Esophagus mucosa (tissue), 1 donor: ENCODE measurements at places on chromosomes 4 and X.

DNA sequence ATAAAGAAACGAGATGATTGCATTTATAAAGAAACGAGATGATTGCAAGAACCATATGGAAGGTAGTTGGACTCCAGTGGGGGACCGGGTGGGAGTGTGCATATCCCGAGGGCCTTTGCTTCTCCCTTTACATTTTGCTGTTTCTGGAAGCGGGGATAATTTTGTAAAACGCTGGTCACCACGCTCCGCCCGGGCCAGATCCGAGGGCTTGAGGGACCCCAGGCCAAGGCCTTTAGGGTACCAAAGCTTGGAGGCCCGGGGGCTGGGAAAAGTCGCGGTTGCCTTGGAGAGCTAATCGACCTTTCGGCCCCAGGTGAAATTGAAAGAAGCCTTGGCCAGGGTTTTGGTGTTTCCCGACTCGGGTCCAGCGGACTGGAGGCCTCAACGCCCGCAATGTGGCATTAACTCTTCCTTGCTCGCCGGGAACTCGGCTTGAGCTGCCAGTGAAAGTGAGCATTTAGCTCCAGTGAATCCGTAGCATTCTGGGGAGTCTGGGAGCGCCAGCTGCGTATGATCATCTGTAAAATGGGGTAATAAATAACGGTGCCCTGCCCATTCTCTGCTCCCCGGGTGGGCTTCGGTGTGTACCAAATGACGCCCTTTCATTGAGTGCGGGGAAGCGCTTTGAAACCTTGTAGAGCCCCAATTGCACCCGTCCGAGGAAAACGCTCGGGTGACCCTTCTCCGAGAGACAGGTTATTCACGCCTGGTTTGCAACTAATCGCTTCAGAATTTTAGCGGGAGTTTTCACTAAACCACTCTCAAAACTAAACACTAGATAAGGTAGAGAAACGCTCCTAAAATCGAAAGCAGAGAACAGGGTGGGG is 4.5 kb downstream of the NKX3-2 start:
- no peak for ATAC-seq

- no peak for ATAC-seq
Measured at GRCh38 chrX:125322431-125322830, 2.8 kb downstream of the TEX13C start.

- ATAC-seq, result no peak
Measured at GRCh38 chr4:36039026-36039425, 205.3 kb downstream of the ARAP2 start.

DNA sequence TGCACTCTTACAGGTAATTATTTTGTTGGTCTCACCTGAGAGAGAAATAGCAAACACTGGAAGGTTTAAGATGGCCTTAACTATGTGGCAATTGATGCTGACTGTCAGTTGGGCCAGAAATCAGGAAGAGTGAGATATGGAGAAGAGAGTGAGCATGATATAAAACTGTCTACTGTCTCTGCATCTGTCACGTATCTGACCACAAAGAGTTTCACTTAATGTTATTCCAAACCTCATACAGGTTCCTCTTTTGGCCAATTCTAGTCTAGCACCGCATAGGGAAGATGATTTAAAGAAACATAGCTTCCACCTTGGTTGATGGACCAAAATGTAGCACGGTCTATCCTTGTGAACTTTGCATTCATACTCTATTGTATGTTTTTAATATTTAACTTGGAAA is 381.0 kb upstream of the BOD1L1 start:
- no peak for ATAC-seq

GRCh38 chr4:165355900-165356300 is 22.9 kb upstream of the CPE start:
- ATAC-seq, result no peak

DNA sequence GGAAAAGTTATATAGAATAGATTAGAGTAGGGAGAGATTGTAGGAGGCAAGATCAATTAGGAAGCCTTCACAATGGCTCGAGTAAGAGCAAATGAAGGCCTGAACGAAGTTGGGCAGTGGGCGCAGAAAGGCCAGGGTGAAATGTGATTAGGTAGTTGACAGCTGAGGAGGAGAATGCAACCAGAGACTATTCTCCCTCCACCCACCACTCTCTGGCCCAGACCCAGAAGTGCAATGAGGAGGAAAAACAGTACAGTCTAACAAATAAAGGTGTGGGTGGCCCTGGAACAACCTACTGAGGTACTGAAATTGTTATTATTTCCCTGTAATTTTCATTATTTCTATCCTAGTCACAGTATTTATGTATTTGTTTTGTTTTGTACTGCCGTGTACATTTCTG is 176.7 kb downstream of the SLC39A8 start:
- no peak for ATAC-seq

DNA sequence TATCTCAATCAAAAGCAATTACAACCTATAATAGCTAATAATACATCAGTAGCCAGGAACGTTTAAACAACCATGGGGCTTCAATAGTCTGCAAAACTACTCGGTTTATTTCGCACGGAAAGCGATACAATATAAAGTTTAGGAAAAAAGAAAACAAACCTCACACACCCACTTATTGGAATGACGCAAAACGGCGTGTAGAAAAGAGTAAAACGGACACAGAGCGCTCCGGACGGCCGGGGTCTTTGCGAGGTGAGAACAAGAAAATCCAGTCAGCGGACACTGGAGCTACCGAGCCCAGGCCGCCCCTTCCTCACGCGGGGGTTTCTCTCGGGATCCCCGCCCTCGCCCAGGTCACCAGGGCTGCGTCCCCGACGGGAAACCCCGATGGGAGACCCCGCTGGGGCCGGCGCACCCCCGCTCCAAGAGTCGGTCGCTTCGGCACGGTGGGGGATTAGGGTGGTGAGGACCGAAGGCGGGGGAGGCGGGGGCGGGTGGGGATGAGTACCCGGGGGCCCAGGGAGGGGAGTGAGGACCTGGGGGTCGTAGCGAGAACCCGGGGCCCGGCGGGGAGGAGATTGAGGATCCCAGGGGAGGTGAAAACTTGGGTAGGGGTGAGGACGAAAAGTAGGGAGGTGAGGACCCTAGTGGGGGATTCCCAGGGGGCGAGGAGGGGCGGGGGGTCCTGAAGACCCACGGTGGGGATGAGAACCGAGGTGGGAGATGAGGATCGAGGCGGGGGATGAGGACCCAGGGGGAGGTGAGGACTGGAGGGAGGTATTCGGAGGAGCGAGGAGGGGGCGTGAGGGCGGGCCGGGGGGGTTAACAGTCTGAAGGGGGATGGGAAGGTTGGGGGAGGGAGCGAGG is 737 bp downstream of the NELFA start:
- no peak for ATAC-seq

DNA sequence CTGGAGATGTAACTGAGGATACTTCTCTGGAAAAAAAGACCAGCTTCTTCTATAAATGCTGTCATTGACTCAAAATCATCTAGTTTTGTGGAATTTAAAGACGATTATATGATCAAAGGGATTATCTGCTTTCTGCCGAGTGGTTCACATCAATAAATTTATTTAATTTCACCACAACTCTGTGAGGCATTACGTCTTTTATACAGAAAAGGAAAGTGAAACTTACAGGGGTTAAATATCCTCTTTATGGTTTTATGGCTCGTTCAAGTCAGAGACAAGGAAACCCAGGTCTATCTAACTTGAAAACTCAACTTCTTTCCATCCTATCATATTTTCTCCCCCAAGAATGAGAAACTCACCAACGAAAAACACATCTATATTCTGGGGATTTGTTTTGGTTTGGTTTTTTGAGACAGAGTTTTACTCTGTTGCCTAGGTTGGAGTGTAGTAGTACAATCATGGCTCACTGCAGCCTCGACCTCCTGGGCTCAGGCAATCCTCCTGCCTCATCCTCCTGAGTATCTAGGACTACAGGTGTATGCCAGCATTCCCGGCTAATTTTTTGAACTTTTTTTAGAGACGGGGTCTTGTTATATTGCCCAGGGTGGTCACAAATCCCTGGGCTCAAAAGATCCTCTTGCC is 377.9 kb upstream of the EMCN start:
- ATAC-seq, result no peak

DNA sequence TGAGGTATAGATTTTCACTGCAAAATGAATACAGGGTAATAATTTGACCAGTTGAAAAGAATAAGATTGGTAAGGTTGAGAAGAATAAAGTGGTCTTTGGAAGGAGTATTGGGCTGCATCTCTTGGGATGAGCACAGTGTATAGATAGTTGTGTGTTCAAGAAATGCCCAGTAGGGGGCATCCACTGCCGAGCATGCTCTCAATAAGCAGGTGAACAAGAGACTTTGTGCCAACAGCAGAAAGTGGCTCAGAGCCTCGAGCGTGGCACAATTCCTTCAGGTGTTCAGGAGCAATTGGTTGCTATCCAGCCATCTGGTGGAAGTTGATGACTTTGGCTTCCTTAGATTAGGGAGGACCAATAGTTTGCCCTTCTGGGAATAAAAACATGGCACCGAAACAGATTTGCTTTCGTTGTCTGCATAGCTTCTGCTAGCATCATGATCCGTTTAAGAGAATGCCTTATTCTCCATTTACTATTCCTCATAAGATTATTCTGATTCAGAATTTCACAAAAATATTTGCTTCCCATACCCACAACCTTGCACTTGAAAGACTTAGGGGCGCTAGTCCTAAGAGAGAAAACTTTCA is 258.1 kb upstream of the NEIL3 start:
- ATAC-seq, result peak; percentile 67

DNA sequence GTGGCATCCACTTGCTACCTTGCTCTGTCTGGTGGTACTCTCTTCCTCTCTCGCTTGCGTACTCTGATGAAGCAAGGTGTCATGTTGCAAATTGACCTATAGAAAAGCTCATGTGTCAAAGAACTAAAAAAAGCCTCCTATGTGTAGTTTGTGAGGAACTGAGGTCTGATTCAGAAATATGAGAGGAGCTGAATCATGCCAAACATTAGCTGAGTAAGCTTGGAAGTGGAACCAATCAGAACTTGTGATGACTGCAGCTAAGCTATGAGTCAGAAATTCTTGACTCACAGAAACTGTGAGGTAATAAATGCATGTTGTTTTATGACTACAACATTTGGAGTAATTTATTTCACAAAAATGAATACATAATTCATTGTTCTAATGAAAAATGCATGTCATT is 2138.8 kb downstream of the PCDH7 start:
- ATAC-seq, result peak; percentile 62

DNA sequence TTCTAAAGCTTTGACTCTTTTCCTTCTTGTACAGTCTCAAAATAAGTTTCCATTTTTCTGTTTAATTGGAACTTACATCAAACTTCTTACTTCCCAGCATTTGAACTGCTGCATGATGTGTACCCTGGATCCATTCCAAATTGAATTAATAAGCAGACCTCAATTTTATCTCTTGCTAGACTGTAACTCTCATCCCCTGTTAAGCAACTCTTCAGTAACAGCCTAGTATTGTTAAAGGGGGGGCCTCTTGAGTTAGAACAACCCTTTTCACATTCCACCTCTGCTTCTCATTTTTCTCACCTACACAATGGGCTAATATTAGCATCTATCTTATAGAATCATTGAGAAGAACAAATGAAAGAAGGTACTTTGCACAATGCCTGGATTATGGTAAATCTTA is 169.4 kb downstream of the IL1RAPL1 start:
- no peak for ATAC-seq

DNA sequence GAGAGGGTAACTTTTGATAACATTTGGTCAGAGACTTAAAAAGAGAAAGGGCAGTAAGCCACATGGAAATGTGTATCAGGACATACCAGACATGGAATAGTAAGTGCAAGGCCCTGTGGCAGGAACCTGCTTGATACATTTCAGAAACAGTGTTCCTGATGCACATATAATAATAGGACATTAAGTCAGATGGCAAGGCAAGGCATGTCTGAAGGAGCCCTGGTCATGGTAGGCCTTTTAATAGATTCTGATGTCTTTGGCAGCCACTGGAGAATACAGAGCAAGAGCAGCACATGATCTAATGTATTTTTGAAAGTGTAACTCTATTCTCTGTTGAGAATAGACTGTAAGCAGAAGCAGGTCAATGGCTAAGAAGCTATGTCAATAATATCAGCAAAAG is 279.7 kb downstream of the CAMK2D start:
- no peak for ATAC-seq

DNA sequence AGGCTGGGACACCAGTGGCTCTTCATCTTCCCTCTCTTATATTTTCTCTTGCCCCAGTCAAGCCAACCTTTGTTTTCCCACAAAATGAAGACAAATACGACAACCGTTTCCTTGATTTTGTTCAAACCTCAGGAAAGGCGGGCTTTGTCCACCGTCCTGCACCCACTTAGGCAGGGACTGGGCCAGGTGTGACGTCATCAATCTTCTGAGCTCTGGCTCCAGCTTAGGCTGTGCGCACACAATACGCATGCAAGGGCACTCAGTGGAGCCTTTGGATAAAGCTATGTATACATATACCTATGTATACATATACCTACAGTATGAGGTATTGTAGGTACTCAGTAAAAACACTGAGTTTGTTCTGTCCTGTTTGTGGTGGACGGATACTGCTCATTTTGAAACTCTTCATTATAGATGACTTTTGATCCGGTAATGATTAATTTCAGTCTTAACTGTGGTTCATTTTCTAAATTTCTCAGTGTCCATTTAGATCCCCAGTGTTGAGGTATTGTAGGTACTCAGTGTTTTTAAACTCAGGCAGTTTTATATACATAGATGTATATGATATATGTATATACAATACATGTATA is 194.9 kb downstream of the MGST2 start:
- ATAC-seq, result no peak

- ATAC-seq, result peak; percentile 30
Measured at GRCh38 chrX:19886883-19887531, 393 bp downstream of the SH3KBP1 start.

DNA sequence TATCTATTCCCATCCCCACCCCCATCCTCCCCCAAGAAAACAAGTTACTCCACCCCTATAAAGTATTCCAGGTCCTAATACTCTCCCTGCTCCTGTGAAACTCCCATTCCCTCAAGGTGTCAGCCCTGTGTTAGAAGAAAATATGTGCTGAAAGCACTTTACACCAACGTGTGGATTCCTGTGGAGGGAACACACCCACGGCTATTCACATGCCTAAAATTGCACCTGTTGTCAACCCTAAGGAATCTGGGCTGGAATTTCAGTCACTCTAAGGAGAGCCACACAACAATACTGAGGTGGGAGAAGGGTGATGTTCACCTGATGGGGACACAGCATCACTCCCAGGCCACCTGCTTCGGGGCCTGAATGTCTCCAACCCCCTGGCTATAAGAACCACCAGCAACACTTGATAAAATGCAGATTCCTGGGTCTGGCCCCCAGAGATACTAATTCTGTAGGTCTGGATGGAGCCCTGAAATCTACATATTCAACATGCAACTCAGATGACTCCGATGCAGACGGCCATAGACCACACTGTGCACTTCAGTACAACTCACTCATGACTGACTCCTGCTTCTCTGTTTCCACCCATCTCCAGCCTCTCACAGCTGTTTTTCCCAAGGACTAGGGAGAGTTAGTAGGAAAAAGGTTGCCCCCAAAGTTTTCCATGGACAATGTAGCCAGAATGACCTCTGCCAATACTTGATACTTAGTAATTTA is 15.8 kb downstream of the SCD5 start:
- no peak for ATAC-seq

DNA sequence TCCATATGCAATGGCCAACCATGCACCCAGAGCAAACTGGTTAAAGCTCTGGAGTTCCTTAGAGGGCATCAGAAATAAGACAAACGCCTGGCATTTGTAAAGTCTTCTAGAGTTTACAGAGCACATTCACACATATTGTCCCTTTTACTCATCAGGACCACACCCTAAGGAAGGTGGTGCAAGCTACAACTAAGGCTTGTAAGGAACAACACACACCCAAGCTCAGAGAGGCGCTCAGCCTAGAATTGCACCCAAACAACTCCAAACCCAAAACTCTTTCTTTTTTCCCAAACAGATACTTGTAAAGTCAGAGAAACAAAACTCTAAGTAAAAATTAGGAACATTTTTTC is 46.1 kb downstream of the SMPX start:
- ATAC-seq, result peak; percentile 59

- ATAC-seq, result no peak
Measured at GRCh38 chr4:37443137-37443536, 198.6 kb downstream of the NWD2 start.
